ENCODE measurements at places on chromosomes 11 and 22.

DNA sequence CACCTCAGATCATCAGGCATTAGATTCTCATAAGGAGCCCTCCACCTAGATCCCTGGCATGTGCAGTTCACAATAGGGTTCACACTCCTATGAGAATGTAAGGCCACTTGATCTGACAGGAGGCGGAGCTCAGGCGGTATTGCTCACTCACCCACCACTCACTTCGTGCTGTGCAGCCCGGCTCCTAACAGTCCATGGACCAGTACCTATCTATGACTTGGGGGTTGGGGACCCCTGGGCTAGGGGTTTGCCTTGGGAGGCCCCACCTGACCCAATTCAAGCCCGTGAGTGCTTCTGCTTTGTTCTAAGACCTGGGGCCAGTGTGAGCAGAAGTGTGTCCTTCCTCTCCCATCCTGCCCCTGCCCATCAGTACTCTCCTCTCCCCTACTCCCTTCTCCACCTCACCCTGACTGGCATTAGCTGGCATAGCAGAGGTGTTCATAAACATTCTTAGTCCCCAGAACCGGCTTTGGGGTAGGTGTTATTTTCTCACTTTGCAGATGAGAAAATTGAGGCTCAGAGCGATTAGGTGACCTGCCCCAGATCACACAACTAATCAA lies 2.2 kb downstream of the APOC3 start:
- ATAC-seq = no peak

DNA sequence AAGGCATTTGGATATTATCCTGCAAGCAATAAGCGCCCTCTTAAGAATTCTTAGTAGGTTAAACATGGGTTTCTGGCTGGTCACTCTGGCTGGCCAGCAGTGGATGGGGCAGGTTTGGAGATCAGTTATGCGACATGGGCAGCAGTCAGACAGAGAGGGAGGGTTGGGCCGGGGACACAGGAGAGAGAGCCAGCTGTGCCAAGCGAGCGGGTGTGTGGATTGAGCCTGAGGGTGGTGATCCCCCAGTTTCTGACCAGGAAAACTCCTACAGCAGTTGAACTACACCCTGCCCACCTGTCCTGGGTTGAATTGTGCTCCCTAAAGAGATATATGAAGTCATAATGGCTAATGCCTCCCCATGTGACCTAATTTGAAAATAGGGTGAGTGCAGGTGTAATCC lies 671.2 kb downstream of the TBC1D22A start:
- no peak for ATAC-seq

- no peak for ATAC-seq
Measured at GRCh38 chr22:28989912-28990311, 71.7 kb downstream of the C22orf31 start.

DNA sequence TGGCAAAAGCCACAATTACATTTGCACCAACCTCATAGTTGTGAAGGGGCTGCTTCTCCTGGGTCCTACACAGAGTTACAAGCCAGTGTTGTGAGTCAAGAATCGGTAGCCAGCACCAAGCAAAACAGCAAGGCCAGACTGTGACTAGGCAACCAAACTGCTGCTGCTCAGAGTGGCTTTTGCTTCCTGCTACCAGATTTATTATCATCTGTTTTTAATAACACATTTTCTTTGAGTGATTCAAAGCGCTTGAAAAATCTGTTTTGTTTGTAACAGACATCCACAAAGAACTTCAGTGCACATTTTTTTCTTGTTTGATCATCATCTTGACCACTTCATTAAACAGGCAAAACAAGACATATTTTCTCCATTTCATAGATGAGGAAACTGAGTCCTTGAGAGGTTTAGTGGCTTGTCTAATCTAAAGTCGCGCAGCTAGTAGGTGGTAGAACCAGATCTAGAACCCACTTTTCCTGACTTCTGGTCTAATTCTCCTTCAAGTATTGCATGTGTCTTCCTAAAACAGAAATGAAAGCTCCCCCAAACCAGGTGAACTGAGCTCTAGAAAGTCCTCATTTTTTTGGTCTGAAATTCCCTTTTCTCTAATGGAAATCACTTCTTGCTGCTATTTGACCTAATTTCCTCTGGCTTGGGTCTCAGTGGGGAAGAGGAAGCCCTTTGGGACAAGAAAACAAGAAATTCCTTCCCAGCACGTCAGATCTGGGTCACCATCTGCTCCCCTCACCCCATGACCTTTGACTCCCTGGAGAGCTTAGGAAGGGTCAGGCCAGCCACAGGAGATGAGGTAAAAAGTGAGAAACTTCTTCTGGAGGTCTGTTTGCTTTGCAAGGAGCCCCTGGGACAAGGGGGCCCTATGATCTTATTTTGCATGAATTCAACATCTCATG lies 39.9 kb downstream of the CWC15 start:
- no peak for ATAC-seq
